ENCODE measurements at places on chromosomes 1 and 21. TPM values are rescaled to one million over a fixed set of nuclear protein-coding genes. Genes with fewer than 3 reads are reported as not detected.

DNA sequence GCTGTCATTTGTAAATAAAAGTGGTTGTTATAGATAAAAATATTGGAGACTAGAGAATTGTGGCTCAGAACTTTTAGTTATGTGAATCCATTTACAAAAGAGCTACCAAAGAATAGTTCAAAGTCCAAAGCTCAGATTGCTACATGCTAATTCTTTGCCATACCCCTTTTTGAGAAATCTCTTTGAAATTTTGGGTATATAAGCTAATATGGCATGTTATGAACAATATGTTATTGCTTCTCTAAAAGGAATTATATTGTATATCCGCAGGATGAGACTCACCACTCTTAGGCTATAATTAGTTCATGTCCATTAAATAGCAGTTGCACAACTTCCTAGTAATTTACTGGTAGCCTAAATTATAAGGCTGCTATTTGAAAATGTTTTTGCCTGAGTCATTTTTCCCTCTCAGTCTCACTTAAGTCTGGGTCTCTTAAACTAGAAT, 178.0 kb downstream of the ZNF281 start:
- H3K4me1 ChIP-seq, result peaks cover 2% of the 10 kb centered on the region
- no peak for ATAC-seq
- peaks cover 11% of the 10 kb centered on the region for H3K27me3 ChIP-seq
- H3K36me3 ChIP-seq, result no peaks in the 10 kb centered on the region
- H3K27ac ChIP-seq, result no peak overlapping the region
- H3K4me3 ChIP-seq, result no peak overlapping the region

- H3K27ac ChIP-seq, result peak within 1 kb of the TSS; percentile 98
- H3K36me3 ChIP-seq, result peaks cover 70% of the 10 kb centered on the region
- peak within 1 kb of the TSS; percentile 89 for H3K4me3 ChIP-seq
- peaks cover 16% of the 10 kb centered on the region for H3K4me1 ChIP-seq
- no peak for ATAC-seq
- no peaks in the 10 kb centered on the region for H3K27me3 ChIP-seq
These were observed at the start of gene ENO1 for GRCh38 chr1:8878448-8878697. TSS of gene ENO1 (minus strand) at chr1:8878686. CDS start at chr1:8874908, 3,778 bp downstream.

DNA sequence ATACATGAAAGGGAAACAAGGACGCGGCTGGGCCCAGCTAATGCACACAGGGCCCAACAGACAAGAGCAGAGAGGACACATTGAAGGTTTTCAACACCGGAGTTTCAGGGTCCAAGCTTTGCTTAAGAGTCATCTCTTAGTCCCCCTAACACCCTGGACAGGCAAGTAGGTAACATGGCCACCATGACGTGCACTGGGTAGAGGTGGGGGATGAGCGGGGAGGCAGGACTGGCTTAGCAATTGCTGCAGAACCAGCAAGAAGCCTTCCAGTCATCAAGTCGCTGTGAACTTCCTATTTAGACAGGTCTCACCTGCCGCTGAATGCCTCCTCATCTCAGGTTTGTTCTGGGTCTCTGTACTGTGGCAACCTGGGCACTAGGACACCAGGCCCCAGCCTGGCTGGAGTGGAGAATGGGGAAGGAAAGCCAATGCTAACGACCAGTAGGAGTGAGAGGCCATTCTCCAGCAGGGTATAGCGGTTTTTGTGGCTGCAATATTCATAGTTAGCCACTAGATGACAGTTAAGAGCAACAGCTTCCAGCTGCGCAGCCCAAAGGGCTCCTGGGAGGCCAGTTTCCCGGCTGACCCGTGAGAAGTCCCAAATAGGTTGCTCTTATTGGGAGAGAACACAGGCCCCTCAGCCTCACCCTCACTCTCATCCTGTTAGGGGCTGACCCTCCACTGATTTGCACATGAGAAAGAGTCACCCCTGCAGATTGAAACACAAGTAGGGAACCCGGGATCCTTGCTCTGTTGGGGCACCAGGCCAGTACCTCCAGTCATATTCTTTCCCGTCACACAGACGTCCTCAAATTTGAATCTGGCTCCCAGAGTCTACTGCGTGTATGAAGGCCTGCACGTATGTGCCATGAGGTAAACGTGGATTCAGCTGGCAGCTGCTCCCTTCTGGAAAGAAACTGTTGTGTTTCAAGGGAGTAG, 6.0 kb upstream of the PIGC start:
- H3K27ac ChIP-seq, result peak overlapping the region; percentile 51
- peaks cover 15% of the 10 kb centered on the region for H3K4me1 ChIP-seq
- ATAC-seq, result peak; percentile 66
- peak overlapping the region; percentile 26 for H3K4me3 ChIP-seq
- H3K36me3 ChIP-seq, result no peaks in the 10 kb centered on the region

DNA sequence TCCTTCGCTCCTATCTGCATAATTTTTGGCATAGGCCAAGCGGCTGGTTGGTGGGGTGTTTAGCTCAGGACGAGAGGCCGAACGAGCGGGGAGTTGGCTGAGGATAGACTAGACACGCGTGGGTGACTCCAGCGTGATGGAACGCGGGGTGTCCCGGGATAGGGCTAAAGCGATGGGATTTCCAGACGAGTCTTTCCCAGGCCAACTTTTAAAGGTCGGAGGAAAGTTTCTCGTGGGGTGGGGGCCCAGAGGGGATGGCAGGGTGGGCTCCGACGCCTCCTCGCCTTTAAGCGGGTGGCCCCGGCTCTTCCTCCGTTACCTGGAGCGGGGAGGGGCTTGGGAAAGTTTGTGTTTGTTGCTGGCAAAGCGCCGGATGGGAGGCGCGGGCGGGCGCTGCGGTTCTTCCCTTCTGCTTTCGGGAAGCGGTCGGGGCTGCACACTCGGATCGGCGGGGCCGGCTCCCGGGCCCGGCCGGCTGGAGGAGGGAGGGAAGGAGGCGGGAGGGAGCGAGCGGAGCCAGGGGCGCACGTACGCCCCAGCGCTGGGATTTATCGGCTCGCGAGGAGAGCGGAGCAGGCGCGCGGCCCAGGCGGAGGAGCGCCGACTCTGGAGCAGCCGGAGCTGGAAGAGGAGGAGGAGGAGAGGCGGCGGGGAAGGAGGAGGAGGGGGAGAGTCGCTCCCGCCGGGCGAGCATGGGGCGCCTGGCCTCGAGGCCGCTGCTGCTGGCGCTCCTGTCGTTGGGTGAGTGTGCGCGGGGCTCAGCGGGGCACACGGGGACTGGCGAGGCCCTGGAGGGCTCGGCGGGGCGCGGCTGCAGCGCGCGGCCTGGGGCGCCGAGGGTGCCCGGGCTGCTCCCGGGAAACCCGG, at the start of gene PTGFRN:
Gene PTGFRN (plus strand): TSS at position 405 of the 867 bp plus-strand sequence. CDS start 288 bp downstream, at position 693.
- no peaks in the 10 kb centered on the region for H3K36me3 ChIP-seq
- ATAC-seq, result peak; percentile 79
- H3K27me3 ChIP-seq, result no peaks in the 10 kb centered on the region
- H3K27ac ChIP-seq, result peak within 1 kb of the TSS; percentile 77

DNA sequence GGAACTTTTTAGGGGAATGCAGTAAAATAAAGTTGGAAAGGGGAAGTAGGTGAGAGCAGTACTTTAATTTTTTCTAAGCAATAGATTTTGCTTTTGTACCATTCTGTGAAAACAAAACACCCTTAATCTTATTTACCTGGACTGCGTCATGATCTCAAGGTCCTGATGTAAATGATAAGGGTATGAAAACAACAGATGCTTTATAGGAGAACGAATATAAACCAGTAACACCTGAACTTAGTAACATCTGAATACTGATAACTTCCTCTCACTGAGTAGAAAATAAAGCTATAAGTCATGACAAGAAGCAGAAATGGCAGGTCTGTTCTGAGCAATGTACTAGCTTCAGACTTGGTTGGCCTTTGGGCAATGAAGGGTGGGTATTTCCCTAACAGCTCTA, 77.7 kb downstream of the GDAP2 start:
- no peak overlapping the region for H3K4me3 ChIP-seq
- no peaks in the 10 kb centered on the region for H3K4me1 ChIP-seq
- no peak overlapping the region for H3K27ac ChIP-seq
- H3K27me3 ChIP-seq, result no peaks in the 10 kb centered on the region
- no peak for ATAC-seq
- H3K36me3 ChIP-seq, result no peaks in the 10 kb centered on the region

DNA sequence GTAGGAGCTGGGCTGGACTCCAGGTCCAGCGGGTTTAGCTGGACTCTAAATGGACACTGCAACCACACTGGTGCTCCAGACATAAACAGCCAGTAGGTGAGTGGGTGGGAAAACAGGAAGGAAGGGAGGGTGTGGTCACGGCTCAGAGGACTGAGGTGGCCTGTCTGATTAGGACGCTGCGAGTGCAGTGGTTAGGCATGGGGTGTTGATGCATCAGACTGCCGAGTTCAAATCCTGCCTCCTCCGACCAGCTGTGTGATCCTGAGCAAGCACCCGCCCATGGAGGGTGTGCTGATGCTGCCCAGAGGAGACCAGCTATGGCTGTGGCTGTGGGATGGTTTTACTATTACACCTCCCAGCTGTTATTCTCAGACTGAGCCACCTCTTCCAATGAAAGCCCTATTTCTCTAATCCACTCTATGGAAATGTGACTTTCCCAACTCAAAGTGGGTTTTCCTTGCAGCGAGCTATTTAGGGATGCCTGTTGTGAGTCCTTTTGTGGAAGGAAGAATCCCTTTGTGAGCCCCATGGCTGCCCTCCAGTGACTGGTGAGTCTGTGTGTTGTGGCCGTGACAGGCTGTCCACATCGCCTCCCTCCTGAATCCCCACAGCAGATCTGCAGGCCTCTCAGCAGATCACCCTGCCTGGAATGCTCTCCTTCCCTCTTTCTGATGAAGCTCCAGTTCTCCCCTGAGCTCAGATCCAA, 56.6 kb upstream of the EDN2 start:
- no peak overlapping the region for H3K4me3 ChIP-seq
- peaks cover 23% of the 10 kb centered on the region for H3K4me1 ChIP-seq
- peaks cover 75% of the 10 kb centered on the region for H3K36me3 ChIP-seq
- H3K27ac ChIP-seq, result peak overlapping the region; percentile 14
- peak; percentile 39 for ATAC-seq

GRCh38 chr1:211742889-211743529, 67.6 kb upstream of the NEK2 start:
- H3K36me3 ChIP-seq, result peaks cover 23% of the 10 kb centered on the region
- H3K27me3 ChIP-seq, result no peaks in the 10 kb centered on the region
- peaks cover 20% of the 10 kb centered on the region for H3K4me1 ChIP-seq

GRCh38 chr1:175734642-175735041, 8.8 kb downstream of the TNR start:
- no peak overlapping the region for H3K27ac ChIP-seq
- H3K4me1 ChIP-seq, result no peaks in the 10 kb centered on the region
- ATAC-seq, result no peak
- H3K36me3 ChIP-seq, result no peaks in the 10 kb centered on the region
- peaks cover 16% of the 10 kb centered on the region for H3K27me3 ChIP-seq
- no peak overlapping the region for H3K4me3 ChIP-seq

DNA sequence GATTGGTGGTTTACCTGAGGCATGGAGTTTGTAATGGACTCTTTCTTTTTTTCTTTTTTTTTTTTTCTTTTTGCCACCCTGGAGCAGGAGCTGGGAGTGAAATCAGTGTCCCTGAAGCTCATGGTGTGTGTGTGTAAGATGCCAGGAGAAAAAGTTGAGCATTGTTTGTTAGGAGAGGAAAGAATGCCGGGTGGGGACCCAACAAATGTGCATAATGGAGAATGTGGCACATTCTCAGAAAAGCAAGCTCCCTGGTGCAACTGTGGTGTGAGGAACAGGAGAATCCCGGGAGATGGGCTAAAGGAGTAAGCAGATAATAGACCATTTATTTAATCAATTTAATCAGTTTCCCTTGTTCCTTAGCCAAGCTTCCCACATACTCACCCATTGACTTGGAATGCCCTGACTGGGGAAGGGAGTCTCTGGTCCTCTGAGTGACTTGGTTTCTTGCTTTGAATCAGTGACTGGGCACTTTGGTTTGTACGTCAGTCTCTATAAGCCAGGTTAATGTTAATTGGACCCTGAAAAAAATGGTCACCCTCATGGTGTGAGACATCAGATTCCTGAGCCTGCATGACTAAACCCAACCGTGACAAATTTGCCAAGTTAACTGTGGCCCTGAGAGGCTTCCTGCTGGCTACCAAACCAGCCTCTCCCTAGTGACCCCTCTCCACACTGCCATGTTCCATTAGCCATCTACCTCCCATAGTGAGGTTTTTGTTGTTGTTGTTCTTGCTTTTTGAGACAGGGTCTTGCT, 43.9 kb upstream of the ITPKB start:
- H3K27ac ChIP-seq, result no peak overlapping the region
- H3K4me3 ChIP-seq, result no peak overlapping the region
- H3K36me3 ChIP-seq, result no peaks in the 10 kb centered on the region

DNA sequence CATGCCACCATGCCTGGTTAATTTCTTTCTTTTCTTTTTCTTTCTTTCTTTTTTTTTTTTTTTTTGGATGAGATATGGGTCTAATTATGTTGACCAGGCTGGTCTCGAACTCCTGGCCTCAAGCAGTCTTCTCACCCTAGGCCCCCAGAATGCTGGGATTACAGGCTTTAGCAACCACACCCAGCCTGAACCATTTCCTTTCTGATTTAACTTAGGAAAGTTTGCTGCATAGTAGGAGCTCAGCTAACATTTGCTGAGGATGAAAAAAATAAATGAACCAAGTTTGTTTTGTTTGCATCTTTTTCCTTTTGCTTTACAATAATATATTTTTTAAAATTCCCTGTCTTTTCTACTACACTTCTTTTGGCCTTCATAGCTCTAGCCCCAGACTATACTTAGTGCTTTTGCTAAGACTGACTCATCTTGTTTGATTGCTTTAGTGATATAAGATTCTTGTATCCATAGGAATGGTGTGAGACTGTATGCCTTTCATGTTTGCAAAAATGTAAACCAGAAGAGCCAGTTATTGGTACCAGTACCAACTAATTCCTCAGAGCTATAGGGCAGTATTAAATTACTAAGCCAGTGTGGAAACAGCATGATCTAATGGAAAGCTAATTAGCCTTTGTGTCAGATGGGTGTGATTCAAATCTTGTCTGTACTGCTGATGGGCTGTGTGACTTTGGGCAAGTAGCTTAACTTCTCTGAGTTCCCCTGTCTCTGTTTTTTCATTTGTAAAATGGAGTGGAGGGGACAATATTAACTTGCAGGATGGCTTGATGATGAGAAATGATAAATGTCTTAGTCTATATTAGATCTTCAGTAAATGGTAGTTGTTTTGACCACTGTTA, 66.9 kb downstream of the NFIA start:
- no peak overlapping the region for H3K4me3 ChIP-seq
- no peaks in the 10 kb centered on the region for H3K36me3 ChIP-seq
- H3K27ac ChIP-seq, result no peak overlapping the region
- H3K4me1 ChIP-seq, result no peaks in the 10 kb centered on the region
- ATAC-seq, result no peak
- H3K27me3 ChIP-seq, result no peaks in the 10 kb centered on the region

- H3K27ac ChIP-seq, result no peak overlapping the region
- peaks cover 10% of the 10 kb centered on the region for H3K27me3 ChIP-seq
- H3K4me3 ChIP-seq, result no peak overlapping the region
- H3K4me1 ChIP-seq, result no peaks in the 10 kb centered on the region
These were observed 179.4 kb downstream of the FMN2 start for GRCh38 chr1:240271081-240271480.

Gene MTOR
- total RNA-seq, result 22.4 TPM

Gene H3-3A
- 316 TPM for total RNA-seq
